ENCODE measurements at places on chromosomes 4 and X. TPM values are rescaled to one million over a fixed set of nuclear protein-coding genes. Genes with fewer than 3 reads are reported as not detected.

- DNase-seq = no peak
- H3K36me3 ChIP-seq = no peaks in the 10 kb centered on the region
- peaks cover 15% of the 10 kb centered on the region for H3K27me3 ChIP-seq
- H3K27ac ChIP-seq = no peak overlapping the region
- peaks cover 7% of the 10 kb centered on the region for H3K4me1 ChIP-seq
Observed at GRCh38 chrX:48854898-48855297, 19.5 kb upstream of the PCSK1N start.

DNA sequence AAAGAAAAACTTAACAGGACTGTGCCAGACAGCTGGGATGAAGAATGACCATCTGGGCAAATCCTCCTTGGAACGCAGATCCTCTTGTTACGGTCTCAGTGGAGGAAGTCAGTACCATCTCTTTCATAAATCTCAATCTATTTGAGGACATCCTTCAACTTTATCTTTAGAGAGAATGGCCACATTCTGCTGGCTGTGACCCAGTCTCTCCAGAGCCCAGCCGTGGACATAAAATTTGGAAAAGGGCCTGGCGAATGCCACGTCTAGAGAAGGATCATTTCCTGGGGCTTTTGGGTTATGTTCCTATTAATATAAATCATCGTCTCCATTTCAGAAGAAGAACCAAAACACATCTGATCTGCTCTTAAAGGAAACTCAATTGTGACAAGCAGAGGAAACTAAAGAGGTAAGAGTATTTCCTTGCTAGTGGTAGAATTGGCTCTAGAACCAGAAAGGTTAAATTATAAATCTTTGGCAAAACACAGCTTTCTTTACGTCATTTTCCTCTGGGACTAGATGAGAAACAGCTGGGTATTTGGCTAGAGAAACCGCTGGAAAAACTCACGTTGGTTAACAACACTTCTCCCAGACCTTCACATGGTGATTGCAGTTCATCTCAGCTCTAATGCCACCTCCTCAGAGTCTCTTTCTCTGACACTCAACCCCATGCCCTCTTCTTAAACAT is 164.7 kb downstream of the CHIC2 start:
- no peaks in the 10 kb centered on the region for H3K4me1 ChIP-seq
- H3K4me3 ChIP-seq = no peak overlapping the region
- H3K36me3 ChIP-seq = no peaks in the 10 kb centered on the region
- no peak overlapping the region for H3K27ac ChIP-seq
- peaks cover 6% of the 10 kb centered on the region for H3K27me3 ChIP-seq

The TAF7L gene
- total RNA-seq = 0.11 TPM

The OTC gene
- not detected for total RNA-seq

GRCh38 chr4:120209706-120210105 is 143.1 kb upstream of the MAD2L1 start:
- no peak for DNase-seq
- no peak overlapping the region for H3K4me3 ChIP-seq
- H3K27ac ChIP-seq = no peak overlapping the region
- H3K27me3 ChIP-seq = no peaks in the 10 kb centered on the region

The BTK gene
- 0.25 TPM for total RNA-seq

The SSX2B gene
- not detected for total RNA-seq

GRCh38 chr4:75985116-75985515 is 5.6 kb downstream of the SDAD1 start:
- DNase-seq = no peak
- H3K27me3 ChIP-seq = no peaks in the 10 kb centered on the region
- peaks cover 48% of the 10 kb centered on the region for H3K36me3 ChIP-seq

DNA sequence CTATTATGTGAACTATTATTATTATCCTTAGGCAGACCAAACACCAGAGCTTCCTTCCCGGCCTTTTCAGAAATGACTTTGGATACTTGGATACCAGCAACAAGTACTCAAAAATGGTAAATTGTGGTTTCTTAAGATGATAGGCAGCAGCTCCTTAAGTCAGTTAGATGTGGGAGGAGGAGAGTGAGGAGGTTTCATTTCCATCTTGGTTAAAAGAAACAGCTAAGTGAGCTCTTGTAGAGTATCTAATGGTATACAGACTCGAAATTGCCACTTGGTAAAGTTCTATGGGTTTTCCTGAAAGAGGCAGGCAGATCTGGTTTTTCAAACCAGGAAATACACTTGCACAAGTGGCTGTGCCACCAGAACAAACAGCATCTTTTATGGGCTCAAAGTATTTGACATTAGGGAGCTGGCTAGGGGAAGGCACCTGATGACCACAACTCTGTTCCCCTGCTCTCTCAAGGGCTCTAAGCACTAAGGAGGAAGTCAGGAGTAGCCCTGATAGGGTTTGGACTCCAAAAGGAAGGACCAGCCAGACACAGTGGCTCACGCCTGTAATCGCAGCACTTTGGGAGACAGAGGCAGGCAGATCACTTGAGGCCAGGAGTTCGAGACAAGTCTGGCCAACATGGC is 130.9 kb downstream of the TMEM164 start:
- H3K36me3 ChIP-seq = peaks cover 4% of the 10 kb centered on the region
- no peak for DNase-seq
- no peaks in the 10 kb centered on the region for H3K27me3 ChIP-seq
- no peak overlapping the region for H3K4me3 ChIP-seq
